ENCODE measurements at places on chromosomes 4 and X.

DNA sequence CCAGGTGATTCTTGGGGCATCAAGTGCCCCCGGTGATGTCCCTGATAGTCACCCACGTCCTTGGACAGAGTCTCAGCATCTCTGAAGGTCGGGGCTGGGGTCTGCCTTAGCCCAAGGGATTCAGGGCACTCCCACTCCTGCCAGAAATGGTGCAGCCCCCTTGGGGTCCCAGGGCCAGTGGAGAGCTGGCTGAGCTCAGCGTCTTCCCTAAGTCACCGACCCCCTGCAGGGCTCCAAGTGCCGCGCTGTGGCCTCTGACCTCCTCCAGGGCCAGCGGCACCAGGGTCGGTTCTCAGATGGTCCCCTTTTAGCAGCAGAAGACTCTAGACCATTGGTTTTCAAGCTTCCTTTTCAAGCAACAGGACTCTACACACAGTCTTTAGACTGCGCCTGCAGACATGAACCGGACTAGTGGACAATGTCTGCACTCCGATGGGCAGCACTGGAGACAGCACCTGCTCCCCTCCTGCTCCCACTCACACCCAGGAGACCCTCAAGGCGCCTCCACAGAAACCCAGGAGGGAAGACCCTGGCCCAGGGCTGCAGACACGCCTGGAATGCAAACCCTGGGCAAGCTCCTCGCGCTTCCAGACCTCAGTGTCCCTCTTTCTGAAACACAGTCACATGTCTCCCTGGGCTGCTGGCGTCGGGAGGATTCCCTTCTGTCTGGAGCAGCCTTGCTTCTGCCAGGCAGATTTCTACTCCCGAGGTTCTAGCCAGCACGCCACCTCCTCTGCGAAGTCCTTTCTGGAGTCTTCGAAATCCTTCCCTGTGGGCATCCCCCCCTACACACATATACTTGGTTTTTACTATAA is 53.9 kb downstream of the ABLIM2 start:
- no peak for DNase-seq

GRCh38 chr4:55517526-55518229 is 29.0 kb downstream of the CLOCK start:
- DNase-seq = no peak

GRCh38 chrX:118211891-118212816 is 95.5 kb upstream of the KLHL13 start:
- no peak for DNase-seq

DNA sequence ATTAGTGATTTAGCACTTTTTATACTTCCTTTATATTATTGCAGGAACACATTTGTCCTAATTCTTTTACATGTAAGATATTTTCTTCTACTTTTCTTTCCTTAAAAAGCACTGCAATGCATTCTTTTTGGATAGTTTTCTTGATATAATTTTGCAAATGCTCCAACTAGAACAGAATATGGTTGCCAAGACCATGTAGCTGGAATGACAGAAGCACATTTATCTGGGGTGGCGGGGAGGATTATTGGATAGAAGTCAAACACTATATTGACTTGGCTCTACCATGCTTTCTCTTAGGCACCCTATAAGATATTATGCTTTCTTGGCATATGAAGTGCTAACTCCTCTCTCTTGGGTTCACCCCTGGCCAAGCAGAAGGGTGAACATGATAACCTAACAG is 983.5 kb downstream of the FAT4 start:
- DNase-seq = no peak

DNA sequence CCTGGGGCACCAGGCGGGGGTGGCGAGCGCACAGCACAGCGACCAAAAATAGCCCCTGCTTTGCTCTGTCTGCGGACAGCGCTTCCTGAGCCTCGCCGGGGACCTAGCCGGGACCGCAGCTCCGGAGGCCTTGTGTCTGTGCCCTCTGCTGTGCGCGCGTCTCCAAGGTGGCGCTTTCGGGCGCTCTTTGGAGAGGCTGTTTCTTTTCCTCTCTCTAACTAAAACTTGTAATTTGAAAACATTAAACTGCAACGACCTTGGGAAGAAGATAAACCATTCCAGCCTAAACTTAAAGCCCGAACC is 3.4 kb downstream of the ARX start:
- no peak for DNase-seq

DNA sequence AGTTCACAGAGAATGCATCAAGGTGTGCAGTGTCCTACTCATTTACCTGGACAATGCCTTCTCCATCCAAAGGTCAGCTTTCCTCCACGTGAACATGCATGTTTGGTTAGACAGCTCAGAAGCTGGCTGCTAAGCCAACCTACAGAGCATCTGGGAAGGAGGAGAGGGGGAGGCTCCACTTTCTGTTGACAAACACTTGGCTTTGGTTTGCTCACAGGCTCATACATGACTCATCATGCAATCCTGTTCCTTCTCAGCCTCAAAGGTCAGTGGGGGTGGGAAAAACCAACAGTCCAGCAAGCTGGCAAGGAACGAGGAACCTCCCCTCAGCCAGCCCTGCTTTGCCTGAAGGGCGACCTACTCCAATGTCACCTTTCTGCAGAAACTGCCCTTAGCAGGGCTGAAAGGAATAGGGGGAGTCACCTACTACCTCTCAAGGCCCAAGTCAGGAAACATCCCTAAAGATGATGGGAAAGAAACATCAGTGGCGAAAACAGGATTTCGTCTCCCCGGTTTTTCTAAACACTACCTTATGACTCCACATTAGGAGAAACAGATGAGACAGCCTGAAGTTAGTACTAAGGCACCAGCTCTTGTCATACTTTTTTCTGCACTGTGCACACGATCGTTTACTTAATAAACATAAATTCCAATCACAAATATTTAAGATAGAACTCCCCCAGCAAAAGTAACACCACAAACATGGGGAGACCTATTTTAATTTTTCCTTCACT is 37.9 kb downstream of the RELL1 start:
- peak; percentile 54 for DNase-seq

GRCh38 chr4:1539859-1540600 is 133.8 kb upstream of the NKX1-1 start:
- no peak for DNase-seq

- DNase-seq = no peak
Measured at GRCh38 chr4:44638091-44638490, 13.3 kb downstream of the YIPF7 start.

- DNase-seq = no peak
Measured at GRCh38 chr4:10971800-10972401, 287.3 kb upstream of the CLNK start.

DNA sequence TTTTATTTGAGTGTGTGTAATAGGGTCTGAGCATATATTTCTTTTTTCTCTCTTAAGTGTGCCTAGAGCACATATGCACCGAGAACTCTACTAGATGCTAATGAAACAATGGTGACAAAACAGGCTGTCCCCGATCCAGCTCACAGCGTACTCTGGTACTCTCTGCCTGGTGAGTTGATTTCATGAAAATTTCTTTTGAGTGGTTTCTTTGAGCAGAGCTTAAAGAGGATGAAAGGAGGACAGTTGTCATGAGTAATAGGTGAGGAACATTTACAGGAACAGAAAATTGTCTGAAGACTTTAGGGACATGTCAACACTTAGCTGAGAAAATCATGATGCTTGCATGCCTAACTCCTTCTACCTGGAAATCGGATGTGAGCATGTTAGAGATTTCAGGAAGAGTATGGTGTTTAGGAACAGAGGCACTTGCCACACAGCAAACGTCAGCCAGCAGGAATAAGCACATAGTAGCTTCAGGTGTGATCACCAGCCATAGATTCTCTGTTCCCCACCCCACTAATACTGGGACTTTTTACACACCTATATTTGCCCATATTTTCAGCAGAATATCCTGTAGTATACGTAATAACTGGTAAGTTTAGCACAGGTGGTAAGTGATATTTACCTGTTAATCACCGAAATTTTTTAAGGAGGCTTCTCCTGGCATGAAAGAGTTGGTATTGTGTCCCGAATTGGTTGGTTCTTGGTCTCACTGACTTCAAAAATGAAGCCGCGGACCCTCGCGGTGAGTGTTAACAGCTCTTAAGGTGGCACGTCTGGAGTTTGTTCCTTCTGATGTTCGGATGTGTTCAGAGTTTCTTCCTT is 111.1 kb downstream of the ZNF330 start:
- no peak for DNase-seq

- DNase-seq = no peak
Measured at GRCh38 chrX:54292755-54293154, 65.1 kb downstream of the WNK3 start.

DNA sequence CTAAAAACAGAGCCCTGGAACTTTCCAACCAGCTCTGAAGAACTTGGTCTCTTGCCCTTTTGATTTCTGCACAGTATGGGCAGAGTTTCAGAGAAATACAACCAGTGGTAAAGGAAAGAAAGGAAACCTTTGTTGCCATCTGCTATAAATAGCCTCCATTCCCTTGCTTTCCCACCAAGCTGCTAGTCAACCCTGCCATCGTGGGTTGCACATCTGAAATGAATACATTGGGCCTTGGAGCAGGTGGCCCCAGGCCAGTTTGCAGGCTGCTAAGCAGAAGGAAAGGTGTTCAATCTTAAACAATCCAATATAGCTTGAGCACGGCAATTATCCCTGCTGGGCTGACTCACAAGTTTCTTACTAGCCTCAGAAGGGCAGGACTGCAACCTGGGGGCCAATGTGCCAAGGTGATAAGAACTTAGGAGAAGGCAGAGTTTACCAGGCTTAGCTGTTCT is 142.5 kb downstream of the PPARGC1A start:
- DNase-seq = no peak

DNA sequence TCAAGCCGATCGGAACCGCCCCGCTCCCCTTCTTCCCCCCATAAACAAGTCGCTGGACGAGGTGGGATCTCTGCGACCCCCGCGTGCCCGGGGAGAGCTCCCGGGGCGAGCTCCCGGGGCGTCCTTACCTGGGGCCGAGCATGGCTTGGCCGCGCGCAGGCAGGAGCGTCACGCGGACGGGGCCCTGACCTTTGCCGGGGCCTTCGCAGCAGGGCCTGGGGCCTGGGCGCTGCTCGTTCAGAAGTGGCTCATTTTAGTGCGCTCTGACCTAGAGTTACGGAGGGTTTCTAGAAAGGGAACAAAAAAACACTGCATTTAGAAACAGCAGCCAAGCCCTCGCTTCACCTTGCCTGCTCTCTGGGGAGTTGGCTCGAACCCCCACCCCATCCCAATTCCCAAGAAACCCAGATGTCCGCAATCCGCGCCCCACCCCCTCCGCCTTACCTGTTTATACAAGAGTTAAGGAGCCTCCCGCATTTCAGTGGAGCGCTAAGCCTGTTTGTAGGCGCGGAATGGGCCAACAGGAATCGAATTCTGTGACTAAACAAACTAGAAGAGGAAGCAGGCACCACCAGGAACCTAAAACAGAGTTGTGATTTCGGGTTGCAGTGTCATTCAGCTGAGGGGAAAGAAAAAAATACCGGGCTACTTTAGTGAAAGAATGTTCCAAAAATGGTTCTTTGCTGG is 814 bp upstream of the RBM47 start:
- DNase-seq = no peak

DNA sequence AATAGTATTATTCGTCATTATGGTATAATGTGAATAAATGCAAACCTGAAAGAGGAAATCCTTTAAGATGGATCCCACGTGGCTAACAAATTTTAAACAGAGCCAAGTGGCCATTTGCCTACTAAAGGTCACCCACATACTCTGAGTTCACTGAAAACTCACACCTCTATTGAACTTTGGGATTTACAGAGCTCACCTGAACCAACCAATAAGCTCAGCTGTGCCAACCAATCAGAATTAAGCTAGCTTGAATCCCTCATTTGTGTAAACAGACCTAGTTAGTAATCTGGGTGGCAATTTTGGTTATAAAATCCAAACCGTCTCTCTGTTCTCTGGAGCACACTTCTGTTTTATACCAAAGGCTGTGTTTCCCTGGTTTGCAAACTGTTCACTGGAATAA is 5.4 kb upstream of the NUDT9 start:
- DNase-seq = no peak

DNA sequence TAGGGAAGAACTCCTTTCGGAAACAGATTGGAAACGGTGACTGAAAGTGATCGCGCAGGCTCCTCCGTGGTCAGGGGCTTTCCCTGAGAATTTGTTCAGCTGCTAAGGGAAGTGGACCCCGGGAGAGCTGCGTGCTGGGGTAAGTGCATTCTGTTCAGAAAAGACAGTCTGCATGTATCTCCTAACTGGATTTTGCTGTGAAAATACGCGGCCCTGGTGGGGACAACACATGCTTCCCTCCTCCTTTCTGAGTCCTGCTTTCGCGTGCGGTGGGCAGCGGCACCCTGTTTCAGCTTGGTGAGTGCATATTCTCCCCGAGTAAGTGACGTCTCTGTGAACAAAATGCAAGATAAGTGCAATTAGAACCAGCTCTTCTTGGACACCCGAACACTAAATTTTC is 195.6 kb downstream of the STIM2 start:
- DNase-seq = no peak

GRCh38 chrX:103175944-103176753 is 38.8 kb upstream of the BEX4 start:
- no peak for DNase-seq

- DNase-seq = no peak
Measured at GRCh38 chr4:179007755-179008154, 1565.5 kb upstream of the AGA start.

DNA sequence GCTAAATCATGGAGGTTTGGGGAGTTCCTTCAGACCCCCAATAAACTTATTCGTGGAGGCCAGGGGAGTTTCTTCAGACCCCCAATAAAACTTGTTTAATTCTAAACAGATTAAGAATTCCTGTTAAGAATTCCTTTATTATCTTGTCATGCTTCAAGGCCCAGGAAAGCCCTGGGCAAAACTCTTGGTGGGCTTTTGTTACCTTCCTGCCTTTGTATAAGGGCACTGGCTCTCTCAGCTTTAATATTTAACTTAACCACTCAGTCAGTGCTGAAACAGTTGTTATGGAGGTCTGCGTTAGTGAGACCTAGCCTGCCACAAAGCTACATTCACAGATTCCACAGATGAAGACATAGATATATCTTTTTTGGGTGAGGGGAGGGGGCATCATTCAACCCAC is 29.0 kb upstream of the LGI2 start:
- no peak for DNase-seq

DNA sequence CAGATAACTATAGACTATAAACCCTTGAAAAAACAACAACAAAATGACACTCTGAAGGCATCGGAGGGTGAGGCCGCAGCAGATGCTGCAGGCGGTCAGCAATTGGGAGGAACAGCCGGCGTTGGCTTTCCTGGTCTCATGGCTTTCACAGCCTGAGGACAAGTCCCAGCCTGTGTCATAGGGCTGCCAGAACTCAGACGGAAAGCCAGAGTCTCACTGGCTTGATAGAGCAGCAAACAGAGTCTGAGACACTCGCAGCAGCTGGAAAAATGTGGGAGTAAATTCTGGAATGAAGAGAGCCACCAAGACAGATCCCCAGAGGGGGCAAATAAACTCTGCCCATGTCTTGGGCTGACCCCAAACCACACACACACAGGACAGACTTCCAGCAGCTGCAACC is 86.3 kb downstream of the PPP2R2C start:
- DNase-seq = no peak

GRCh38 chr4:106604319-106605051 is 235.9 kb upstream of the GIMD1 start:
- no peak for DNase-seq

- DNase-seq = no peak
Measured at GRCh38 chr4:189785257-189785656, 155.4 kb upstream of the FRG1 start.

All from NCI-H774 (cell line).